ENCODE measurements at places on chromosomes 3 and 15.

GRCh38 chr3:175105066-175105465 lies 245.9 kb downstream of the NAALADL2 start:
- no peak for DNase-seq

GRCh38 chr3:197508461-197508860 lies 47.3 kb downstream of the BDH1 start:
- no peak for DNase-seq

- no peak for DNase-seq
These were observed 59.9 kb upstream of the PPIB start for GRCh38 chr15:64222573-64223366.

- DNase-seq, result no peak
These were observed 4.4 kb downstream of the CCNL1 start for GRCh38 chr3:157155591-157155990.

GRCh38 chr3:141913150-141913811 lies 36.8 kb downstream of the ATP1B3 start:
- no peak for DNase-seq

DNA sequence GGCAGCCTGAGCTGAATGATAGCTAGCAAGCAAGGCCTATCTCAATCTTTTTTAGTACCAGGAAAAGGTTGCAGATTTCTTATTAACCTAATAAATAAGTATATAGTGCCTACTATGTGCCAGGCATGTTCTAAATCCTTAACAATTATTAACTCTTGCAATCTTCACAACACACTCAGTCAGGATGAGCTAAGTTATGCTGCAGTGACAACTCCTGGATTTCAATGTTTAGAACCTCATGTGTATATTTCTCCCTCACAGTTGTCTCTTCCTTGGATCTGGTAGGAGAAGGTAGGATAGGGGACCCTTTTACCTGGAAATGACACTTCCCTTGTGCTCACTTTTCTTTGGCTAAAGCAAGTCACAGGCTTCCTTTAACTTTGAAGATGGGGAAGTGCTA lies 39.3 kb upstream of the MAGI1 start:
- DNase-seq, result no peak
